ENCODE measurements at places on chromosomes 5 and 9.

DNA sequence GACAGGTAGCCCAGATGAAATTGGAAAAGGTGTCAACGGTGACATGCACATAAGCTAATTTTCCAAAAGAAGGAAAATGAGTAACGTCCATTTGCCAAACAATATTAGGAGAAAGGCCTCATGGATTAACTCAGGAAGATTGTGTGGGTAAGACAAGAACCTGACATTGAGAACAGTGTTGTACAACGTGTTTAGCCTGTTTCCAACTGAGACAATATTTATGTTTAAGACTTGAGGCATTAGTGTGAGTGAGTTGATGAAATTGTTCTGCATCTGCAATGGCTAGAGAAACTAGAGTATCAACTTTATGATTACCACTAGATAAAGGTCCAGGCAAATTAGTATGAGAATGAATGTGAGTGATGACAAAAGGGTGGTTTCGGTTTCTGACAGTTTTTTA lies 191.3 kb upstream of the RAI14 start:
- no peak for DNase-seq

DNA sequence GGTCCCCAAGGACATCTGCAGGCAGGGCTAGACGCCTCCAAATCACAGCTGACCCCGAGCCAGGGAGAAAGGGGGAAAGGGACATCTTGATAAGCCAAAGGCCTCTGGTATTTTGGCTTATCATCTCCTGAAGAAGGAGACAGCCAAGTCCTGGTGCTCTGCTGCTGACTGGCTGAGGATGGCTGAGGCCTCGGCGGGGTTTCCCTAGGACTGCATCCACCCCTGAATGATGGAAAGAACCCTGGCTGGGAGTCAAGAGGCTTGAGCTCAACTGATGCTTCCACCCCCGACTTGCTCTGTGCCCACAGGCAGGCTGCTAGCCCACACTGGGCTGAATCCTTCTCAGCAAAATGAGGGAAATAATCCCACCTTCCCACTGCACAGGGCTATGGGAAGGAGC lies 30.9 kb upstream of the HRH2 start:
- DNase-seq, result no peak

DNA sequence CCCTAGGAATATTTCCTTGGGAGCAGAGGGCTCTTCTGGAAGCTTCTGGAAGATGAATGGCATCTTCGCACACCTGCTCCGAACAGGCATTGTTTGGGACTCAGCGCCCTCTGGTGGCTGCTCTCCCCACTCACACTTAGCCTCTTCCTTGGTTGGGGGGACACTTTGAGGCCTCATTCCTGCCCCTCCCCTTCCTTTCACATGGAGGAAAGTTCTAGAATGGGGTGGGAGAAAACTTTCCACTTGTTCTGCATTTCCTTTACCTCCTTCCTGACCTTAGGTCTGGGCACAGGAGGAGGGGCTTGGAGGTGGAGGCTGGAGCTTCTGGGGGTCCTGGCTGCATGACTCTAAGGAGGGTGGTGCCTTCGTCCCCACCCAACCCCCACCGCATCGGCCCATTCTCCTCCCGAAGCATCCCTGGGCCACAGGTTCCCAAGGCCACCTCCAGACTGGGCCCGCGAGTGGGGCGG lies 19.3 kb upstream of the SMIM32 start:
- DNase-seq, result peak; percentile 25

DNA sequence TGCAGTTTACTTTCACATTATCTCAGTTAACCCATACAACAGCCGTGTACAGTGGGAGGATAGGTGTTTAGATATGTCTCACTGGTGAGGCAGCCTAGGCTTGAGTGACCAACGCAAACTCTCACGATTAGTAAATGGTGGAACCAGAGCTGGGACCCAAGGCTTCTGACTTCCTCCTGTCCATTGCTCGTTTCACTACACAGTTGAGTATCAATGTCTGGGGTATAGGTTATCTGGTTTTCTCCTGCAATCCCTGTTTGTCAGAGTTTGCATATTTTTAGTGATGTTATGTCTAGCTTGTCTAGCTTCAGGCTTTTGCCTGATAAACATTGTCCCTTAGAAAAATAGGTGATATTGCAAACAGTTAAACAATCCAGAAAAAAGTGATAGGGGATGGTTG lies 62.6 kb downstream of the NUP214 start:
- DNase-seq, result no peak

DNA sequence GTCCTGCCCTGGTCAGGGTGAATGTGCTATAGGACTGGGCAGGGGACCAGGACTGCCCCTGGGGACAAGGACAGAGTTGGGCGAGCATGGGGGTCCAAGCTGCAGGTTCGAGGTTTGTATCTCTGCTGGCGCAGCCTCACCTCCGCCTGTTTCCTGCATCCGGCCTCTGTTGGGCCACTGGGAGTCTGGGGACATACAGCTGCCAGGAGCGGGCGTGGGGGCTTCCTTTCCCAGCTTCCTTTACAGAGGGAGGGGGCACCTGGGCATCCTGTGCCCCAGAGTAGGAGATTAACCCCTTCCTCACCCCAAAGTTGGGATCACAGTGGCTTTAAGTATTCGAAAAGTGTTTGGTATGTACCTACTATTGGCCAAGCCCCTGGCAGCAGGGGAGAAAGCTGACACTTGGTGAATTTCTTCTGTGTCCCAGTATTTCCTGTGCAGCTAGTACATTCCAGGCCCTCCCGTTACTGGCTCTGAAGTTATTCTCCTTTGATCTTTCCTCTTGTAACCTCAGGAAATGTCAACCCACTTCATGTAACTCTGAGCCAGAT lies 19.0 kb downstream of the OLFML2A start:
- DNase-seq, result no peak

GRCh38 chr5:61784341-61784740 lies 452.3 kb downstream of the ZSWIM6 start:
- DNase-seq, result no peak

- DNase-seq, result no peak
These were observed 75.0 kb upstream of the ICE1 start for GRCh38 chr5:5347442-5347841.

- DNase-seq, result no peak
These were observed 9.6 kb upstream of the MSX2 start for GRCh38 chr5:174714751-174715150.

DNA sequence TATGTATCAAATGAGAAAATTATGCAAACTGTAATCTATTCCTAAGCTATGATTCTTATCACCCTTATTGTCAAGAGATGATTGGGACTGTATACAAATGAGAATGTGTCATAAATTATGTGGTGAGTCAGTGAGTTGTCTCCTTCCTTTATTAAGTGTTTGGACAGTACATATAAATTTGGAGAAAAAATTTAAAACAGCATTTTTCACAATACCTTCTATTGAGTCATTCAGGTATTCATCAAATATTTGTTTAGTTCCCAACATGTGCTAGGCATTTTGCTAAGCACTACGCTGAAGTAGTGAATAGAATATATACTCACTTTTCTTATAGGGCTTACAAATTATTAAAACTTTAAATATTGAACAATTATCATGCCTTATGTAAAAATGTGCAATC lies 36.3 kb upstream of the PTPRD start:
- DNase-seq, result no peak

DNA sequence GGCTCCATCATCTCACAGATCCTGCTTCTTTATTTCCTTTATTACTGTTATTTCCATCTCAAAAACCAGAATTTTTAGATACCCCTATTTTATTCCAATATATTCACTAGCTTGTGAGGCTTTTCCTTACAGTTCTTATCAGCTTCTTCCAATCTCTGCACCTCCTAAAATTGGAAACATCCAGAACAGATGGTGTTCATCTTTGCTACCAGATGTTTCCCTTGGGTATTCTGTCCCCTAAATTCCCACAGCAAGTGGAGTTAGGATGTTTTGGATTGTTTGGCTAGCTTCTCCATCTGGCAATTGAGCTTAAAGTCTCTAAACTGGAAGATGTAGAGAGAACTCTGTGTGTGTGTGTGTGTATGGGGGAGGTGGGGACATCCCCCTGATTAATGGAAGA lies 580.4 kb downstream of the DTWD2 start:
- no peak for DNase-seq

DNA sequence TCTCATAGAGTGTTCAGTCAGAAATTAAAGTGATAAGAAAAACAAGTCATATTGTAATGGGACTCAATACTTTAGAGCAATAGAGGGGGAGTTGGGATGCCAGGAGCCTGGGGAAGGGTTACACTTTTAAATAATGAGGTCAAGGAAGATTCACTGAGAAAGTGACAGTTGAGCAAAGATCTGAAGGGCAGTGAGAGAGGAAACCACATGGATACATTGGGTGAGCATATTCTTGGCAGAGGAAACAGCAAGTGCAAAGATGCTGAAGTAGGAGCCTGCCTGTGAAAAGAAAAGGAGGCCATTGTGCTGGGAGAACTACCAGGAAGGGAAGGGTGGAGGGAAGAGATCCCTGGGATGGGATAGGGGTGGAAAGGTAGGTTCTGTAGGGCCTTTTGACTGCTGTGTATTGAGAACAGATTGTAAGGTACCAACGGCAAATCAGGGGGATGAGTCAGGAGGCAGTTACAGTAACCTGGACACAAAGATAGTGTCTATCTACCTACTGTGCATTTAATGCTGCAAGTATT lies 79.4 kb downstream of the PAM start:
- DNase-seq, result no peak

- DNase-seq, result no peak
These were observed 50.8 kb downstream of the ITGA1 start for GRCh38 chr5:52838326-52839015.

DNA sequence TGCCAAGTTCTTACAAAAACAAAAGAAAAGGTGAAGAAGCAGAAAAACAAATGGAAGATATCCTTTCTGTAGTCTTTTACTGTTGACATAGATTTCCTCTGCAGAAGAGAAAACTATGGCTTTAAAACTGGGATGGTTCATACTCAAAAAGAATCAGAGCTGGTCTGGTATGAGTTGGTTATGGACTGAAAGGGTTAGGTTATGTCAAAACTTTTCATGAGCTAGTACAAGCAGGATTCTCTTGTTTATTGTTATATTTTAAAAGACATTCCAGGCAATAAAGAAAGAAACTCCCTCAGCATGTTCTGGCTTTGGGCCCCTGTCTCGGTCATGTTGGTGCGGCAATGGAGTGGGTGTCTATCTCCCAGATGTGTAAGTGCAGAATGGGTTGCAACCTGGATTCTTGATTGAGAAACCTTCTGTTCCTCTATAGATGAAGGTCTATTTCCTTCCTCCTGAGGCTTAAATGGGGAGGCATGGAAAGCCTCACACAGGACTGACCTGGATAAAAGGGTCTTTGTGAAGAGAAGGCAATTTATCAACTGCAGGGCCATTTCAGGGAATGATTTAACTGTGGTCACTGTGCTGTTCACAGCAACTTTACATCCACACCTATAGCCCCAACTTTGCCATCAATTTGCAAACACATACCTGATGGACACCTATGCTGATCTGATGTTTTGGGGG lies 209.6 kb upstream of the TNC start:
- DNase-seq, result no peak

GRCh38 chr5:160173-160510 lies 31.2 kb upstream of the LRRC14B start:
- DNase-seq, result no peak

DNA sequence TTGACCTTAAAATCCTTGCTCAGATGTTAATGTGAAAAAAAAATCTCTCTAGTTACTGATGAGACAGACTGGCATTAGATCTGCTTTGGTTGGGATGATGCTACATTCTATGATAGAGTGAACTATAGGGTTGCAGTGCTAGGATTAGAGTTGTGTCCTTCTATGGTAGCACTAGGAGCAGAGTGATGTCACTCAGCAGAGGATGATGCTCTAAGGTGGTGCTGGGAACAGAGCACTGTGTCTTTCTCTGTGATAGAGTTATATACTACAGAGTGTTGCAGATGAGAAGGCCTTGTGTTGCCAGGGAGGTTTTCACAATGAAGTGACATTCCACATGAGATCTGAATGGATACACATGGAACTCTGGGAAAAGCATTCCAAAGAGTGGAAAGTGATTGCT lies 462.3 kb downstream of the CDH12 start:
- DNase-seq, result no peak

GRCh38 chr5:137836298-137836697 lies 31.4 kb upstream of the MYOT start:
- DNase-seq, result no peak

Data from stimulated activated CD8-positive, alpha-beta memory T cell treated with anti-CD3 and anti-CD28 coated beads, Interleukin-4, amount 100 ng/mL, for 24 hours (primary cell).